Hepatocyte (in vitro differentiated cells): ENCODE measurements at places on chromosomes 2 and 18.

DNA sequence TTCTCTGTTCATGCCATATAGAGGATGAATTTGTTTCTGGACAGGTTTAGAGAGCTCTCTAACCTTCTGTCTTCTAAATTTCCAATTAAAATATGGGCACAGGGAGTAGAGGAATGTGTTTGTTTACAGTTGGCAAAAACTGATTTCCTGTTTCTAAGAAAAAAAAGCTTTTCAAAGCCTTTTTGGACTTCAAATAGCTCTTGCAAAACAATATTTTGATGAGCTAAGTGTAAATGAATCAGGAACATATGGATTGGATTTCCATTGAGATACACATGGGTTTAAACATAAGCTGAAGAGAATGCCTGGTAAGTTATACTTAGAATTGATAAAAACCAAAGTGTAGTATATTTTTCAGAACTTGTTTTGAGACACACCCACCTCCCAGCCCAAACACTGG, 677.5 kb downstream of the NYAP2 start:
- DNase-seq = no peak

DNA sequence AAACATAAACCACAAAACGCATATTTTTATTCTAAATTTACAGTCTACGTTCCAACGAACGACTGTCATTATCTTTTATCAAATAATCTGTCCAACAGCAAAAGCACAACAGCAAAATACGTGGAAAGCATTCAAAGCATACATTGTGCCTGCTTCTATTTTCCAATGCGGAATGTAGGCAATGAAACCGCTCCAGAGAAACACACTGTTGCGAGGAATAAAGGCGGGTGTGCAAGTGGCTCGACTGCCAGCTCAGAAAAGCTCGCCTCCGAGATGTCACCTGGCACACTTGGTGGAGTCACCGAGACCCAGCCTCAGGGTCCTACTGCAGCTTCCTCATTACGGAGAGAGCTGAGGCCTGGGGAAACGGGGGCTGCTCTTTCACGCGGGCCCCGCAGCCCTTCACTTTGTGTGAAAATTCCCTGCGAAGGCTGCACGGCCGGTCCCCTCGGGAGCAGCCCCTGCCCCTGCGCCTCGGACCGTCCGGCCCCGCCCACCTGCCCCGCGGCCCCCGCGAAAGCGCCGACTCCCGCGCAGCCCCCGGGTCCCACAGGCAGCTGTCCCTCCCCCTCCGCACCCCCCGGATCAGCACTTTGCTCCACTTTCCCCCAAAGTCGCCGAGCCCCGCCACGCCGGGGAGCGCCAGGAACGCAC, 752 bp downstream of the MGAT4A start:
- DNase-seq = peak; percentile 55

DNA sequence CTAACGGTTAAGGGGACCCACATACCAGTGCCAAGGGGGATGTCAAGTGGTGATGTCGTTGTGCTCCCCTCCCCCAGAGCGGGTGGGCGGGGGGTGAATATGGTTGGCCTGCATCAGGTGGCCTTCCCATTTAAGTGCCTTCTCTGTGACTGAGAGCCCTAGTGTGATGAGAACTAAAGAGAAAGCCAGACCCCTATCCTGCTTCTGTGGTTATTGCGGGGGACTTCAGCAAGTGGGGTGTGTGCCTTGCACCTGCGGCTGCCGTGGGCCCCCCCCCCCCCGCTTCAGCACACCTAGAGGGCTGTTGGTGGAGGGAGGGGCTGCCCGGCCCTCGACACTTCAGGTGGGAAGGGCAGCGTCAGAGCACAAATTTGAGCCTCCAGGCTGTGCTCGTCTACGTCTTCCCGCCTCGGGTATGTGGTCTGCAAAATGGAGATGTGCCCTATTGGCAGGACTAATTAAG, 6.1 kb downstream of the CTDSP1 start:
- peak; percentile 25 for DNase-seq

DNA sequence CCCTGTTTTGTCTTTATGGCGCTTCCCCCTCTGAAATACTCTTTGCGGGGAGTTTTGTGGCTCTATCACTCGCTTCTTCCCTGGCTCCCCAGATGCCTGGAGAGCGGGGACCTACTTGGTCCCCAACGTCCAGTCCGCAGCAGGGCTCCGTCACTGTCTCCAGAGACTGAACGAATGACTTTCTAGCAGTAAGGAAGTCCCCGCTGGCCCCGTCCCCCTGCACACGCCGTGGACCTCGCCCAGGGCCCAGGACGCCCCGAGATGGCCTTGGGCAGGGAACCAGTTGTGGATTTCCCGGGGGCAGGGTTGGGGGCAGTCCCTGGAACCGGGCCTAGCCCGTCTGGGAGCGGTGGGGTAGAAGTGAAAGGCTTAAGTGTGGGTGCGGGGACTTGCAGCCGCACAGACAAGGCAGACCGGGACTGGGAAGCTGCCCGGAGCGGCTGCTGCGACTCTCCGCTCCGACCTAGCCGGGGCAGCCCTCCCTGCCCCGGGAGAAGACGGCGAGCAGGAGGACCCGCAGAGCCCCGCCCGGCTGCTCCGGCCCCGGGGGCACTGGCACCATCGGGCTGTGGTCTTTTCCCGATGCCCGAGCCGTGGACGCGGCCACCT, 821 bp upstream of the EPHA4 start:
- peak; percentile 63 for DNase-seq

DNA sequence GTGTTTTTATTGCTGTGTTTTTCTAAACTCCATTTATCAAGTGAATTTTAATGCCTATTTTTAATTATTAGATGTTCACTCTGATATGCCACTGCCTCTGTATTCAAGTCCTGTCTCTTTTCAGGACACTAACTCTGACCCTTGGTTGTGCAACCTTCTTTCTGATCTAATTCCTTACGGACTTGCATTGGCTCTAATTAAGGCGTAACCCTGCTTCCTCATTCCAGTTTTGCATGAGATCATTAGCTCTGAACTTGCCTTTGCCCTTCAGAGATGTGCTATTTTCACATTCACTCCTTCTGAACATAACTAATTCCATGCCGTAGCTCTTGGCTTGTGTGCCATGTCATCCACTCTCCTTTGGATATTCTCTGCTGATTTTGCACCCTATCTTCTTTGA, 162.5 kb upstream of the TMEFF2 start:
- DNase-seq = no peak

- peak; percentile 7 for DNase-seq
These were observed 352.7 kb upstream of the SLC39A10 start for GRCh38 chr2:195304310-195304709.

GRCh38 chr18:13398631-13399030, 180.1 kb downstream of the LDLRAD4 start:
- no peak for DNase-seq

GRCh38 chr2:50133766-50134165, 898.2 kb downstream of the NRXN1 start:
- no peak for DNase-seq

- DNase-seq = no peak
These were observed 10.8 kb downstream of the AGFG1 start for GRCh38 chr2:227482638-227483340.

- DNase-seq = no peak
These were observed 19.8 kb downstream of the DTNA start for GRCh38 chr18:34729740-34730355.

DNA sequence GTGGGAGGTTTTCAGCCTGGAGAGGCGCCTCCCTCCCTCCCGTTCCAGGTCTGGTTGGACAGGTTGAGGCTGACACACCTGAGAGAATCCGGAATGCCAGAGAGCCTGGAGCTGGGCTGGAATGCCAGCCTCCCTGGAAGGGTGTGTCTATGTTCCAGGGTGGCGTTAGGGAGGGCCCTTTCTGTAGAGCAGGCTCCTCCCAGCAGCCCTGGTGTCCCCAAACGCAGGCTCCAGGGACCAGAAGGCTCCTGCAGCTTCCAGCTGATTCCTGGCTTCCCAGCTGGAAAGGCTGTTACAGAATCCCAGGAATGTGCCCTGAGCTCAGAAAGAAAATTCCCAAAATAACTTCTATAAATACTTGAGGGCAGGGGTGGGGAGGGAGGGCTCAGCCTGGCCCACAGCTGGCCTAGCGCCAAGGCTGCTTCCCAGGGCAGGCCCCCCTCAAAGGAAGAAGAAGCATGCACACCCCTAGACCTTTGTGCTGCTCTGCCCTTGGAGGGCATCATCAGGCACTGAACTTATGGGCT, 85.4 kb downstream of the STPG4 start:
- peak; percentile 72 for DNase-seq

DNA sequence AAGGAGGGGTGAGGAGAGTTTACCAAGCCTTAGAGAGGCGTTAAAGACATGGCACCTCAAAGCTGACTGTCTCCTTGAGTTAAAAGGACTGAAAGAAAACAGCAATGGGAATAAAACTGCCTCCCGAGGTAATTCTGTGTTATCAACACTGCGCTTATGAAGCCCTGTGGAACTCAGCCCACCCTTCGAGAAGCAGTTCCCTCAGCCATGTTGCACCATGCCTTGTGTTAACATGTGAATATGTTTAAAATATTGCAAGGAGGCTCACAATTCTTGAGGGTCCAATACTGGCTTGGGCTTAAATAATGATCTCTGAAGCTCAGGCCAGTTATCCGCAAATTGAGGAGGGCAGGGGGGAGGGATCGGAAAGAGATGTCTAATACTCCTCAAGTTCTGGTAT, 14.7 kb downstream of the KLF7 start:
- DNase-seq = no peak

- peak; percentile 11 for DNase-seq
These were observed 72.6 kb upstream of the THUMPD2 start for GRCh38 chr2:39851651-39852110.

- DNase-seq = peak; percentile 53
These were observed 68.5 kb downstream of the COPS8 start for GRCh38 chr2:237154082-237154638.

GRCh38 chr2:204643326-204643725, 98.1 kb downstream of the PARD3B start:
- DNase-seq = no peak

GRCh38 chr18:43650426-43650825, 373.1 kb upstream of the SYT4 start:
- no peak for DNase-seq

DNA sequence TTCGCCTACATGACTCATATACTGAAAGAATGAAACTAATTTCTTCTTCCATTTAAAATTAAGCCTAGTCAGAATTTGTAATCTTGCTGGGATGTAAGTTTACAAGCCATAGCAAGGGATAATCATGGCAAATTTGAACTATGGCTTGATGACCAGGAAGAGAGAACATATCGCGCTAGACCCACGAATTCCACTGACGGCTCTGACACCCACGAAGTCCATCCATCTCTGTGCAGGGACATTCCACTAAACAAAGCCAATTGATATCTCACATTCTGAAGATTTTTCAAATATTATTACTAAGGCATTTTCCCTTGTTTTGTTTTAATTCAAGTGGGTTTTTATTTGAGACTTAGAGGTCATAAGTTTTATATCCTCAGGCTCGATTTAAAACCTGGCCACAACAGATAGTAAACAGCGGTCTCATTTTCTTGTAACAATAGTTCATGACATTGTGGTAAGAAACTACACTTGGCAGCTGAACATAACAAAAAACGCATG, 113.0 kb downstream of the QPCT start:
- no peak for DNase-seq

DNA sequence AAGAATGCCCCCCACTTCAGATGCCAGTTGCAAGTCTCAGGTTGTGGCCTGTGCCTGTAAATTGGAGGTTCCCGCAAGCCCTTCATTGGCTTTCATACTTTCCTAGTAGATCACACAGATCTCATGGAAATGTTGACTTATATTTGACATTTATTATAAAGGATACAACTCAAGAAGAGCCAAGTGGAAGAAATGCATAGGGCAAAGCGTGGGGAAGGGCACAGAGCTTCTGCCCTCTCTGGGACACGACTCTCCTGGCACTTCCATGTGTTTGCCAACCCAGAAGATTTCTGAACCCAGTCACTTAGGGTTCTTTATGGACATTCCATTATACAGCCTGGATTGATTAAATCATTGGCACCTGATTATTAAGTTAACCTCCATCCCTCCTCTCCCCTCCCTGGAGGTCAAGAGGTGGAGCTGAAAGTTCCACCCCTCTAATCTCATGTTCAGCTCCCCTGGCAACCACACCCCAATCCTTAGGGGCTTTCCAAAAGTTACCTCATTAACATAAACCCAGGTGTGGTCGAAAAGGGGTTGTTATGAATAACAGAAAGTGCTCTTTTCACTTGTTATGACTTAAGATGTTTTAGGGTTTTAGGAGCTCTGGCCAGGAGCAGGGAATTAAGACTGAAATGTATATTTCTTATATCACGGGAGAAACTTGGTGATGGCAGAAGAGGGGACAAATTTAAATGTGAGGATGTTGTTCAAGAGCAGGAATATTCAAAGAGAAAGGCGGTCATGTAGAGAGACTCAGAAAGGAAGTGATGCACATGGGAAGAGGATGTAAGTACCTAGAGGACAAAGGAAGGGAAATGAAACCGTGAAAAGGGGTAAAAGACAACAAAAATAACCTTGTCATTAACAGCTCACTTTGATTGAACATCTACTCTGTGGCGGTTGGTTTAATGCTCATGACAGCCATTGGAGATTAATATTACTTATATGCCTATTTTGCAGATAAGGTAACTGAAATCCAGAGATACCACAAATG, 31.8 kb downstream of the SP100 start:
- no peak for DNase-seq

DNA sequence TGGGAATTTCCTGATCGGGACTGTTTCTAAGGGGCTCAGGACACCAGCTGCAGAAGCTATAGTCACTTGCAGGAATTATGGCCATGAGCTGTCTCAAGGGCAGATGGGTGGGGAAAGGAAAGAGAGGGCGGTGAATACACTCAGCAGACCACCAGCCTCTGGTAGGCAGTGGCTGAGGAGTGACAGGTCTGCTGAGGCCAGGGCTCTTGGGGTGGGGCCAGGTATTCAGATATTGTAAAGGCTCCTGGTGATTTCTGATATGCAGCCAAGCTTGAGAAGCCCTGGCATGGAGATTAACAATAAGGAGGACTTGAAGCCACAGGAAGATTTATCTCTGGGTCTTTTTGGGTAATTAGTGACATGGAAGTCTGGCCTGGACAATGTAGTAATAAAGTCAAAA, 145.3 kb upstream of the AQP4 start:
- no peak for DNase-seq

- DNase-seq = no peak
These were observed 244.9 kb downstream of the IRS1 start for GRCh38 chr2:226554701-226555100.

DNA sequence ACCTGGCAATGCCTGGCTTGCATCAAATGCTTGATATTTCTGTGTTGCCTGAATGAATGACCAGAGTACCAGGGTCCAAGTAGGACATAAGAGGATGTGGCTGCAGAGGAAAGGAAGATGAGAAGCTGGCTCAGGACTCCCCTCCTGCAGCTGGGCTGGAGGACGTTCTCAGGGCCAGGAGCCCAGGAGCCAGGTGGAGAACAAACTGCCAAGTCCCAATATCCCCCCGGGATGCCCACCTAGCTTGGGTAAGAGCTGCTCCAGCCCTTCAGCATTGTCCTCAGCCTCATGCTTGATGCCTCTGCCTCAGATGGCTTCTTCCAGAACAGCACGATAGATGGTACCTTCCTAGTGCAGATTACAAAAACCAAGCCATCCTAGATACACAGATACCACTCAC, 8.6 kb upstream of the ATP6V1B1 start:
- DNase-seq = peak; percentile 3

- DNase-seq = no peak
These were observed 23.5 kb downstream of the EMX1 start for GRCh38 chr2:72940786-72941185.
